Hepatocyte (in vitro differentiated cells): ENCODE measurements at places on chromosomes 11 and 22. TPM values are rescaled to one million over a fixed set of nuclear protein-coding genes. Genes with fewer than 3 reads are reported as not detected.
A peak's percentile ranks its signal among the peaks of the same experiment; 100 is the strongest.

Gene CSNK2A3
- 0.45 and 0.58 TPM in 2 replicates for polyA plus RNA-seq

Gene TMEM134
- 93.7 and 107 TPM in 2 replicates for polyA plus RNA-seq

Gene TMA7B
- polyA plus RNA-seq, result not detected in 2 replicates

Gene MS4A12
- not detected in 2 replicates for polyA plus RNA-seq

Gene NRIP3
- polyA plus RNA-seq, result 2.2 and 2.9 TPM in 2 replicates

Gene TENM4
- 17.8 and 18.7 TPM in 2 replicates for polyA plus RNA-seq

Gene PRPF19
- polyA plus RNA-seq, result 18.5 and 19.3 TPM in 2 replicates

Gene CYB5R2
- 37.4 and 38.5 TPM in 2 replicates for polyA plus RNA-seq

Gene NCAPD3
- 5.8 and 8.8 TPM in 2 replicates for polyA plus RNA-seq

DNA sequence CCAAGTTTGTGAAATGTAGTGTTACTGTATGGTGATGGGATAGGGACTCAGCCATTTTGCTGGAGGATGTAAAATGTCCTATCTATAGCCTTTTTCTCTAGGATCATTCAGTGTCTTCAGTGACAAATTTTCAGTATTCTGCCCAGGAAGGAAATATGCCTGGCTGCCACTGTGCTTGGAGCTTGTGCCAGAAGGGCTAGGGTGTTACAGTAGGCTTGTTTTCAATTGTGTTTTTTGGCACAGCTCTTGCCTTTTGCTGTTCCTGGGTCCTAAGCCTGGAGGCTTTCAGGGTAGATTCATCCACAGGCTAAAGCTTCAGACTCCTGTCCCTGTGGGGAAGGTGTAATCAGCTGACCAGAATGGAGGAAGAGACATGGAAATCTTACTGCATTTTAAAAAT lies 22.0 kb upstream of the PHOX2A start:
- no peak for DNase-seq

- no peak for DNase-seq
Observed at GRCh38 chr22:19579880-19580279, 55.7 kb upstream of the CLDN5 start.

DNA sequence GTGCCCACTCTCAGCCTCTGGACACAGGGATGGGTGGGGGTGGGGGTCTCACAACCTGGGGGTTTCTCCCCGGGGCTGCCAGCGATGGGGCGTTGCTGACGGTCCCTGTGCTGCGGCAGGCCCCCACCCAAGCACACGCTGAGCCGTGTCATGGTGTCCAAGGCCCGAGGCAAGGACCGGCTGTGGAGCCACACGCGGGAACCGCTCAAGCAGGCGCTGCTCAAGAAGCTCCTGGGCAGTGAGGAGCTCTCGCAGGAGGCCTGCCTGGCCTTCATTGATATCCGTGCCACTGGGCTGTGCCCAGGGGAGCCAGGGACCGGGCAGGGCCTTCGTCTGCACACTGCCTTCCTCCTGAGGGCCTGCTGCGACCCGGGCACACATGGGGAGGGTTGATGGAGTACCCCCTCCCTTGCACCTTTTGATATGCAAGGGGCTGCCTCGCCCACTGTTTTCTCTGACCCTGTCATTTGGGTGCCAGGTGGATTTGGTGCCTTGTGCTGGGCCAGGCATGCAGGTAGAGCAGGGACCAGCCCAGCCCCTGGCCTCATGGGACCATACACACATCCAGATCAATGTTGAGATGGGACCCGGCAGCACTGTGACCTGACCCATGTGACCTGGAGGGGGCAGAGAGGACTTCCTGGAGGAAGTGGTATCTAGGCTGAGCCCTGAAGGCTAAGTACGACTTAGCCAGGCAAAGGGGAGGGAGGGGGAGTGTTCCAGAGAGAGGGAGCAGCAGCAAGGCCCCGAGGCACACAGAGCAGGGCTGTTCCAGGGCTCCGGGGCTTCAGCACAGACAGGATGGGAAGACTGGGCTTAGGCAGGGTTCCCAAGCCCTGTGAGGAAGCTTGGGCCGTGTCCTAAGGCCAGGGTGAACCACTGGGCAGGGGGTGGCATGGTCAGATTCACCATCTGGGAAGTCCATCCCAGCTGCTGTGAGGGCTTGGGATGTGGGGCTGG lies 75.2 kb downstream of the MYO7A start:
- DNase-seq, result no peak

DNA sequence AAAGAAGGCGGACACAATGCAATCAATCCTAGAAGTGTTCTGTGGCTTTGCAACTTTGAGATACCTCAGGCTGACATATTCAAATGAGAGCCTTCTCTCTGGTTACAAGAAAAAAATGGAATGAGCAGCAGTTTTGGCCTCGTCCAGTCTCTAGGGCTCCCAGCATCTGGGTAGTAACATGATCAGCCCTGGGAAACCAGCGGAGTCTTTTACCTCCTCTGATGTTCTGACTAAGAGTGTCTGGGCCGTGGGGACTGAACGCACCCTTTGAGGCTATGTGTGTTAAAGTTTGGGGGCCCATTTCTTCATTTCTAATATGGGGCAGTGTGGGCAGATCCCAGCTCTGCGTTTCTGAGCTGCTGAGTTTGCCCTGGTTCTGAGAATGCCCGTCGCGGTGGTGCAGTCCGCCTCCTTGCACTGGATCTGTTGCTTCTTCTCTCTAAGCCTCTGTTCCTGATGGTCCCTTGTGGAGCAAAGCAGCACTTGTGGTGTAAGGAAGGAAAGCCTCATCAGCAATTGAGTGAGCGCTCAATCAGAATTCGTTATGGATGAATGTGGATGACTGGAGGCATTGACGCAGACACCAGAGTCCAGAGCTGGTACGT lies 8.1 kb downstream of the PARVB start:
- DNase-seq, result no peak

- peak; percentile 41 for DNase-seq
Observed at GRCh38 chr22:23113067-23113846, 28.5 kb downstream of the RSPH14 start.

DNA sequence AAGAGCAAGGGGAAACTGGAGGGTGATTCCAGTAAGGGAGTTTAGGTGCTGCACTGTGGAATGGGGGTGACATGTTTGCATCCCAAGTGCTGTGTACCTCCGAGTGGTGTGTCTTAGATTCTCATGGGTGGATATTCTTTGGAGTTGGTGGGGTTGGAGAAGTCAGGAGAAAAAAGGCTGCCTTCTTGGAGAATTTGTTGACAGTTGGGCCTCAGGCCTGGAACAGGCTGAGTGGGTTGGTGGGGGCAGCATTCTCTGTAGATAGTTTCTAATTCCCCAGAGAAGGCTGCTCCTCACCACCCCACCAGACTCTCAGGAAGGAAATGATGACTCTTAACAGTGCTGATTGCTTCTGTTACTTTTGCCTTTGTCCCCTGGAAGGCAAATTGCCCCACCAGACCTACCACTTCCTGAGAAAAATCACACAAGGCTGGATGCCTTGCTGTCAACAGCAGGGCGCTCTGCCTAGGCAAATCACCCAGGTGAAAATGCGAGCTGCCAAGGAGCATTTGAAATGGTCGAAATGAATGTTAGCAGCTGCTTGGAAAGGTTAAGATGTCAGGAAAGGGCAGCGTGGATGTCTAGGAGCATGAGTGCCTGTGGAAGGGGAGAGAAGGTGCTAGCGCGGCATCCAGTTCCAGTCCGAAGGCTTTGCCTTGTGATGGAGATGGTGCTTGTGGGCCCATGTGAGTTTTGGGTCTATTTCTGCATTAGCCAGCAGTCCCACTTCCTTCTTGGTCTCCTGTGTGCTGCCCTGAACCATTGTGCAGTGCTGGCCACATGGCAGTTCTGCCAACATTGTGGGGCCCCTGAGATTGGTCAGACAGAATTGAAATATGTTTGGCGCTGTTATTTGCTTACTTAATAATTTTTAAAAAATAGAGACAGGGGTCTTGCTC lies 29.7 kb upstream of the SORL1-AS1 start:
- no peak for DNase-seq

DNA sequence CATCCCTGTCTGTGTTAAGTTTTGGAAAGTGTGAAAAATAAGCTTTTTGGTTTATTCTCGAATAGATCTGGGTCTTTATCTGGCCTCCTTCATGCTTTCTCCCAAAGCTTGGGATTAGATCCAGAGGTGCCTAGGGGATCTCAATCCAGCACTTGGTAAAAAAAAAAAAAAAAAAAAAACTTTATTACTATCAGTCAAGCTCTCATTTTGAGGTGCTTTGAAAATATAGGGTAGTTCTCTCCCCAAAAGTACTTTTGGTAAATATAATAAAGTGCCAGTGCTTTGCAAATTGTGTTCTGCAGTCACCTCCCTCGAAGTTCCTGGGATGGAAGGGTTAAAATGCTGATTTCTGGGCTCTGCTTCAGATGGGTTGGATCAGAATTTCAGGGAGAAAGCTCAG lies 15.5 kb upstream of the CEP295 start:
- no peak for DNase-seq

GRCh38 chr11:88158081-88158480 lies 17.2 kb downstream of the RAB38 start:
- DNase-seq, result no peak

GRCh38 chr11:88538098-88538497 lies 200.6 kb upstream of the CTSC start:
- no peak for DNase-seq

GRCh38 chr11:105577641-105578040 lies 32.2 kb upstream of the GRIA4 start:
- DNase-seq, result no peak
